ENCODE measurements at places on chromosomes 12 and 14.

DNA sequence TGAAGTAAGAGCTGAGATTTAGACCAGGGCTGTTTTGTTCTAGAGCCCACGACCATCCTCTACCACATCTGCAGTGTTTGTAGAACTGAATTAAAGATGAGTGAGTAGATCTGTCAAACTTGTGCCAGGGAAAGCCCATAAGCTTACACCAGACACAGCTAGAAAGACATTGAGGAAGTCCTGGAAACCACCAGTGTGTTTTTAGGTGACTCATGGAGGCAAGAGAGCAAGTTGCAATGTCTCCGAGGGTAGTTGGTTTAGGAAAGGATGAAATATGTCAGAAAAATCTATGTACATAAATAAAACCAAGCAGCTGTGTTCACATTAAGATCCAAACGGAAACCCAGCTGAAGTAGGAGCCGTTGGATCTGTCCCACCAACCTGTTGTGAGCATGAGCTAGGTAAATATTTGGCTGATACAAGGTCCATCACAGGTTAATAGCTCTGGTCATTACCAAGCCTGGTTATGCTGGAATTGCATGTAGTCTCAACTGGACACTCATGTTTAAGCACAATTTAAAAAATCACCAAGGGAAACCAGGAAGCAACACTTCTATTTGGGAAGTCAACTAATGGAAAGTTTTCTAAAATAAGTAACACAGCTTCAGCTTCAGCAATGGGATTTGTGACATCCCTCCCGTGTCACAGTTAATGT, 49.9 kb upstream of the PLEKHG3 start:
- DNase-seq = no peak

DNA sequence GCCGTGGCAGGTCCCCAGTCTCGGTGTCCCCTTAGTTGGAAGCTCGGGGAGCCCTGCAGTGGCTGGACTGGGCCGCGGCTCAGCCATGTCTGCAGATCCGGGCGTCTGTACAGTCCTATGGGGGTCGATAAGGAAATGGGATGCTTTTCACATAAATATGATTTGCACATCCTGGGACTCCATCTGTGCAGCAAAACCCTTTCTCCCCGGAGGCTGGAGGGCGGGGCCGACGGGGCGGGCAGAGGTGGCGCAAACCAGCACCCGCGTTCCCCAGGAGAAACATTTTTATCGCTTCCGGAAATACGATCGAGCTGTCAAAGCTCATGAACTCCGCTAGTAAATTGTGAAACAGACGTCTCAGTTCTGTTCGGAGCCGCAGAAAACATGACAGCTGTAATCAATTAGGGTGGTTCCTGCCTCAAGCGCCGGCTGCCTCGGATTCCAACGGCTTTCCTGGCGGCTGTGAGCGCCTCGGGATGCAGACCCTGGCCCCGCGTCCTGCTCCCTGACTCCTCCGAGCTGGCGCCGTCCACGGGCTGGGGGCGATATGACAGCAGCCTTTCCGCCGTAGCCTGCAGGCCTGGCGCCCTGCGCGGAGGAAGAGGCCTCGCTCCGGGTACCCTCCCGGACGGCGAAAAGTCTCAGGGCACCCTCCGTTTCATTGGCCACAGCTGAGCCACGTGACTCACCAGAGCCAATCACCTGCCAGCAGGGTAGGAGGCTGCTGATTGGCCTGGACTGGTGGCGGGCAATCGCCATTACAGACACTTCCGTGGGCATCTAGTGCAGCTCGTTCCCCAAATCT, 23.0 kb downstream of the DIO3 start:
- DNase-seq = no peak

- no peak for DNase-seq
Measured at GRCh38 chr12:109934026-109934425, 34.0 kb downstream of the TCHP start.

DNA sequence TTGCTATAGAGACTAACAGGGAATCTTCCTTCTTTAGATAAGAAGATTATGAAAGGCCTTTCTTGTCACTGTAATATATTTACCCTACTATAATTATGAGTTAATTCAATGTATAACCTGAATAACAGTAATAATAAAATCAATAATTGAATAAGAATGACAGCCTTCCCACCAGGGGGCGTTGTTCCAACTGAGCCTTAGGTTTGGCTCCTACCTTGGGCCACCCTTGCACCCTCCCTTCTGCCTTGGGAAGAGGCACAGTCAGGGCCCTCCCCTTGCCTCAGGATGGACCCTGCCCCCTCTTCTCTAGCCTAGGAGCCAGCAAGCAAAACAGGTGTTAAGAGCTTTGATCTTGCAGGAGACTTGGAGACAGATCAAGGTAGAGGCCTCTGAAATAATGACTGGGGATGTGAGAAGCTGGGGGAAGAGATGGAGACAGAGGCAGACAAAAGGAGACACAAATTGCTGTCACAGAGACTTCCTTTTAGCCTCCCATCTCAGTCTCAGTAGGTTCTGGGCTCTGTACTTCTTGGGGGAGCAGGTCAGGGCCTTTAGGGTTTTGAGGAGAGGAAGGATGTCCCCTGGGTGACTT, 40.1 kb upstream of the CISTR start:
- no peak for DNase-seq

DNA sequence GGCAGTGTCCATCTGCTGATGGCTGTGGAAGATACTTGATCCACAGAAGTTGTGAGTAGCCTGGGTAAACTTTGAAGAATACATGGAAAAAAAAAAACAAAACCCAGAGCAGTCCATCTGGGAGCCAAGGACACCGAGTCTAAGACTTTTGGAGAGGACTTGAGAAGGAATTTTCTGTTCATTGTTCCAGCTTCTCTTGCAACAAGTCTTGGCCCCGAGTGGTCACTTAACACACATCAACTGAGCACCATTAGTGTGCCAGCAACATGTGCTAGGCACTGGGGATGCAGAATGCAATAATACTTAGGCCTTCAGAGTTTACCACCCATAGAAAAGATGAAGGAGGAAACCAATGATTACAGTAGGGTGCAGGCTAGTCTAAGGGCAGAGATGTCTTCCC, 266.7 kb downstream of the EMP1 start:
- no peak for DNase-seq

- DNase-seq = no peak
Measured at GRCh38 chr12:108611884-108612415, 14.1 kb upstream of the TMEM119 start.

- DNase-seq = no peak
Measured at GRCh38 chr12:116878567-116879508, 2.4 kb downstream of the HRK start.

DNA sequence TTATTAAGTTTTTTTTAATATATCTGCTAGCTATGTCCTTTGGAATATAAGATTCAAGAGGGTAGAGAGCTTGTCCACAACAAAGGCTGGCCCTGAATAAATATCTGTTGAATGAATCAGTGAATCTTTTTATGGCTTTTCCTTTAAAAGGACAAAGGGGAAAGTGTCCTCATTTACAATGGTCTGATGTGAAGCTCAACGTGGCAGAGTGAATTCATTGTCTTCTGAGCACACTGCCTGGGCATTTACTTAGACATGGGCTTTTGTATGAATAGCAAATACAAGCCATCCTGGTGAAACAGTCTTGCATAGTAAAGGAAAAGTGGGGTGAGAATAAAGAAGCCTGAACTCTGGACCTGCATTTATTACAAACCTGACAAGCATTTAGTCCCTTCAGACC, 201.2 kb downstream of the NELL2 start:
- DNase-seq = no peak

GRCh38 chr12:41211448-41211847, 23.3 kb downstream of the PDZRN4 start:
- DNase-seq = no peak

DNA sequence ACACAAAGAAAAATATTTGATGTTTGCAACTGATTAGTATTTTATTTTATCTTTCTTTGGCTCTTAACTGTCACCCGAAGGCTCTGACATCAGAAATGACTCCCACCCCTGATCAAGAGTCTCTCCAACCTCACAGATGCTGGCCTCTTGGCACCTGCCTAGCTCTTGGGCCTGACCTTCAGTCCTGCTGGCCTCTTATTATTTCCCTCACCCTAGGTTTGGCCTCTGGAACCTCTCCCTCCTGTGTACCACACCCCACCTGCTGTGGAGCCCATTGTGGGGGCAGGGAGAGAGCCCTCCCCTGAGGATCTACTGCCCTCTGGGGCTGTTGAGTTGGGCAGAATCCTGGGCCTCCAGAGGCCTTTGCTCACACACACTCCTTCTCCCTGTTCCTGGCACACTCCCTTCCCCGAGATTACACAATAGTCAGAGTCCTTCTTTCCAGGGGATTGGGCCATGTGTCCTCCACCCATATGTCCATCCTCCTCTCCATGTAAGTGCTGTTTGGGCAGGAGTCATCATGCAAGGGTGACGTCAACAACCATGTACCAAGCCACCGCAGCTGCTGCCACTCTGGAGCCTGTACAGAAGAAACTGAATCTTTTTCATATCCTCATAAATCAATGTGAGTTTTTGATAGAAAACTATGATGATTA, 124.3 kb downstream of the RASSF9 start:
- DNase-seq = no peak

- no peak for DNase-seq
Measured at GRCh38 chr14:77157740-77158139, 16.1 kb upstream of the ZDHHC22 start.
